ENCODE measurements at places on chromosomes 12 and 14.
A peak's percentile ranks its signal among the peaks of the same experiment; 100 is the strongest.

DNA sequence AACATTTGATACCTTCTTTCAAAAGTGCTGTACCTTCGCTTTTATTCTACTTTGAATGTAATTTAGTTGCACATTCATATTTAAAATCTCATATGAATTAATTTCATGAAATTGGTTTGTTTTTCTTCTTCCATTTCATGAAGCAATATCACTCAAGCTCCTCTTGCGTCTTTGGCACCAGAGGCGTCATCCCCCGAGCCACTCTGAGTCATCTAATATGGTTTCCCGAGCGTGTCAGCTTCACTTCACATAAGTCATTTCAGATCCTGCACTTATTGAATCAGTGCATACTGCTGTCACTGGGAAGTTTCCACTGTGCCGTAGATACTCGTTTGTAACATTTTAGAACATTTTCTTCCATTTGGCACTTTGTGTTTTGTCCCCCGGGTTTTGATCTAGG, 105.6 kb downstream of the SLC25A47 start:
- DNase-seq: peak; percentile 25

GRCh38 chr12:27300226-27300625, 32.4 kb upstream of the BMAL2 start:
- DNase-seq: no peak

GRCh38 chr12:22340143-22340542, 5.6 kb upstream of the ST8SIA1 start:
- no peak for DNase-seq

DNA sequence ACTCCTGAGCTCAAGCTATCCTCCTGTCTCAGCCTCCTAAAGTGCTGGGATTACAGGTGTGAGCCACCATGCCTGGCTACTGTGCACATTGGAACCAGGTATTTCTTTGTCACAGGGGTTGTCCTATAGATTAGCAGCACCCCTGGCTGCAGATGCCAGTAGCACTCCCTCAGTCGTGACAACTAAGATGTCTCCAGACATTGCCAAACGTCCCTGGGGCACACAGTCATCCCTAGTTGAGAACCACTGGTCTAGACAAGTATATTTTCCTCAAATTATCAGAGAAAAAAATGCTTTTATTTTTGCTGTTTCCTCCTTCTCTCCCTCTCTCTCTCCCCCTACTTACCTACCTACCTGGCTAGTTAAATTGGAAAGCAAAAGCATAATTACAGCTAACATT, 17.9 kb upstream of the P2RX7 start:
- no peak for DNase-seq

- DNase-seq: no peak
Measured at GRCh38 chr12:107207931-107208525, 114.7 kb upstream of the CRY1 start.

GRCh38 chr12:117863002-117863709, 105.6 kb downstream of the KSR2 start:
- no peak for DNase-seq

- DNase-seq: no peak
Measured at GRCh38 chr12:13307143-13307816, 110.8 kb downstream of the EMP1 start.

- DNase-seq: no peak
Measured at GRCh38 chr14:71733210-71733883, 198.9 kb upstream of the RGS6 start.

- no peak for DNase-seq
Measured at GRCh38 chr14:101917413-101918017, 46.9 kb upstream of the DYNC1H1 start.

DNA sequence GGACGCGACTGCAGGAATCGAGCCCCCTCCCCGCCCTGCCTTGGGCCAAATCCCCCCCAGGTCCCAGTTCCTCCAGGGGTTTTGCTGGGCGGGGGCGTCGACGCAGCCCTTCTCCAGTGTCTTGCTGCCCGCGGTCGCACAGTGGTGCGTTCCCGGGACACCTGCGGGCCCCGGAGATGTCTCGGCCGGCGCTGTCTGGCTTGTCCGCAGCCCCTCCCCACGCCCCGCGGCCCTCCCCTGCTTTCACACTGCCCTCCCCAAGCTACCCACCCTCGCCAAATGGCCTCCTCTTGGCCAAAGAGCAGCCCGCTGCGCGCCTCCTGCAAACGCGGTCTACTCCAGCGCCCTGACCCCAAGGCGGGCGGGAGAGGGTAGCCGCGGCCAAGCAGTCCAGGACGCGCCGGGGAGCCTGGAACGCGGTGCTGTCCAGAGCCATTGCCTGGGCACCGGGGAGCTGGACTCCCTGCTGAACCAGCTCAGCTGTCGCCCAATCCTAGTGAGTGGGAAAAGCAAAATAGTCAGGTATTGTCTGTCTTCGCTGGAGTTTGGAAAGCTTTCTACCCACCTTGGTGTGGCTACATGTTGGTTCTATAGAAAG, 122.0 kb downstream of the AACS start:
- DNase-seq: no peak

DNA sequence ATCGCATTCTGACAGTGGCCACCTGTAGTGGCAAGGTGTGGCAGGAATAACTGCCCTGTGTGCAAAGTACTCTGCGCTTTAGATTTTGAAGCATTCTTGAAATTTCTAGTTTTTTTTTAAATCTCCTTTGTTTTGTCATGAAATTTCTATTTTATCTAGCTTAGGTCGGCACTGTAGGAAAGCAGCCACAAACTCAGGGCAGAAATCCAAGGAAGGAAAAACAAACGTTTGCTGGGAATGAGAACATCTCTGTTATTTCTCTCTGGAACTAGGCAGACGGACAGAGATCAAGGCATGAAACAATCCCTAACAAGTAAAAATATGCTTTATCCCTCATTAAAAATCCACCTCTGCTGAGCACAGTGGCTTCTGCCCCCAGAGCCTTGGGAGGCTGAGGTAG, 1.3 kb upstream of the NR2C1 start:
- DNase-seq: no peak

- DNase-seq: no peak
Measured at GRCh38 chr12:129776977-129777667, 126.7 kb downstream of the TMEM132D start.

DNA sequence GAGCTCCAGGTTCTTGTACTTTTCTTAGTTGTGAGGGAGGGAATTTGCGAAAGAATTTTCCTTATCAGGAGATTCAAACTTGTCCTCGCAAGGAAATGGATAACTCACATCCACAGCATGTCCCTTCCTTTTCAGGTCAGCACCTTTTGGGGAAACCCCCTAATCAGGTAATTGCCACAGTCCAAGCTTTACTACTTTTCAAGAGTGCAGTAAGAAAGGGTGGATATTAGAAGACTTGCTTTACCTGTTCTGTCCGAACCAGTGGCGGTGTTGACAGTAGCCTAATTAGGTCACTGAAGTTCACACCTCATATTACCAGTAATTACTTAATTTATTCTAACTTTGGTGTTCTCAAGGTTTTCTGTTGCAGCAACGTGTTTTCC, 6.7 kb upstream of the C12orf50 start:
- no peak for DNase-seq

DNA sequence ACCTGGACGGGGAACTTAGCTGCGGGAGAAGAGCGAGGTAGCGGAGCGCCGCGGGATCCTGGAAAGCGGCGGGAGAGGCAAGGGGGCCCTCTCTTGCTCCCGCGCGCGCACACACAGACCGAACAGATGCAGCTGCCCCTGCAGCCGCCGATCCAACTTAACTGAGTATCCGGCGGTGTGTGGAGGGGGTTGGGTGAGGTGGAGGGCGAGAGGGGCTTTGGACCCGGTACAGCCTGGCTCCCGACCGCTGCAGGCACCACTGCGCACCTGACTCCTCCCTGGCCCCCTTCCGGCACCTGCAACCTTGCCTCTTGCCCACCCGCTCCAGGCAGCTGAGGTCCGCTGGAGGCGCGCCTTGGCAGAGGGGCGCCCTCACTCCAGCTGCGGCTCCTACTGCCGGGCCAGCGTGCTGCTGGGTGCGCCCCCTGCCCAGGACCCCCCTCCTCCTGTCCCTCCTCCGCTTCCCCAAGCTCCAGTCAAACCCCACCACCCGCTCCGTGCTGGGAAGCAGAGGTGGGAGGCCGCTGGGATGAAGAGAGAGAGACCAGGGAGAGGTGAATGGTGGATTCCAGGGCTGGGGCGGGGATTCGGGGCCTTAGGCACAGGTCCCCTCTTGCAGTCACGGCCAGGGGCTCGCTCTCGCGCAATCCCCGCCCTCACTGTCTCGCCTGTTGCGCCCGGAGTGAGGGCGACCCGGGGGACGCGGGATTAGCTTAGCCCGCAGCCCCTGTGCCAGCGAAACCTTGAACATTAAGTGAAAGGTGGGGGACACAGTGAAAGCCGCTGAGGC, 2.6 kb downstream of the DIO3 start:
- DNase-seq: no peak

- DNase-seq: no peak
Measured at GRCh38 chr12:115749071-115749841, 528.2 kb downstream of the MED13L start.

- no peak for DNase-seq
Measured at GRCh38 chr12:108641446-108642268, 8.0 kb upstream of the SELPLG start.

- no peak for DNase-seq
Measured at GRCh38 chr12:95834572-95834971, 24.2 kb upstream of the SNRPF start.

DNA sequence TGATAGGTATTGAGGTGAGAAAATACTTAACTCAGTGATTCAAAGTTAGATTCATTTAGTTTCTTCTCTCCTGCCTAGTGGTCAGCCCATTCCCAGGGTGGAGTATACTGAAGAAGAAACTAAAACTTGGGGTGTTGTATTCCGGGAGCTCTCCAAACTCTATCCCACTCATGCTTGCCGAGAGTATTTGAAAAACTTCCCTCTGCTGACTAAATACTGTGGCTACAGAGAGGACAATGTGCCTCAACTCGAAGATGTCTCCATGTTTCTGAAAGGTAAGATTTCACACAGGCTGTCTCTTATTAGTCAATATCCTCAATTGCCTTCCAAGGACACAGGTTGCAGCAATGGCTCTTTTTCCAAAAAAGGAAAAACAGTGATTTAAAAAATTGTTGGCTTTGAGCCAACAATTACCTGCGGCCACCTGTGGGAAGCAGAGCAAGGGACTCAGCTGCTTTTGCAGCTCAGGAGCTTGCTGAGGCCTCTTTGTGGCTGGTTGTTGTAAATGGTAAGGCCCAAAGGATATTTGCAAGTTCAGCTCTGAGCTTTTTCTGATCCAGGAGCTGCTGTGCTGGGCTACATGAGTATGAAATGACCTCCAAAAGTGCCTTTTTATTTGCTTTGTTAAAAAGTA, 33.9 kb downstream of the TPH2 start:
- DNase-seq: no peak

All from SK-N-DZ (cell line).